AG20443 (cell line): ENCODE measurements at places on chromosomes 7 and 10.

GRCh38 chr7:141312828-141313521 lies 238.2 kb upstream of the AGK start:
- no peak for DNase-seq

- DNase-seq: no peak
These were observed 37.1 kb upstream of the ITGB1 start for GRCh38 chr10:32995066-32995622.

- no peak for DNase-seq
These were observed 31.0 kb downstream of the ZNF775 start for GRCh38 chr7:150410131-150410530.

- peak; percentile 52 for DNase-seq
These were observed at the start of gene ATRNL1 for GRCh38 chr10:115093286-115093775. ATRNL1 (plus strand) TSS chr10:115093365; CDS start chr10:115093751, 386 bp downstream.
